ENCODE measurements at places on chromosomes 2 and 18. TPM values are rescaled to one million over a fixed set of nuclear protein-coding genes. Genes with fewer than 3 reads are reported as not detected.

Gene RIT2
- not detected for total RNA-seq

Gene TLX2
- total RNA-seq = 5.5 TPM

Gene RPRM
- total RNA-seq = not detected

DNA sequence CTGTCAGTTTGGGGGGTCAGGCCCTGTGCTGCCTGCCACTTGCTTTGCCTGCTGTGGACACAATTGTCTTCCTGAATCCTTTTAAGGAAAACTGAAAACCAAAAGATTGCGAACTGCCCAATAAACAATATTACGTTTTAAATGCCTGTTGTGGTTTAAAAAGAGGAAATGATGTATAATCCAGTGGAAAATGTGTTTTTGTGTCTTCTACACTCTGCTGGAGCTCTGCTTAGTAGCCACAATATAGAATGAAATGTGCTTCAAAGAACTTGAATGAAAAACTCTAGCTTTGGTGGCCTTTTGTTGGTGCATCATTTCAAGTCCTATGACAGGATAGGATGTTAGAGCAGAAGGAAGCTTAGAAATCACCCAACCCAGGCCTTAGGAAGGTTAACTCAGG lies 23.2 kb upstream of the CABYR start:
- no peak for DNase-seq
- no peak overlapping the region for H3K27ac ChIP-seq
- no peak overlapping the region for H3K4me3 ChIP-seq
- H3K4me1 ChIP-seq = no peaks in the 10 kb centered on the region
- peaks cover 13% of the 10 kb centered on the region for H3K36me3 ChIP-seq

All from GM12878 (cell line).